ENCODE measurements at places on chromosomes 16 and 17. TPM values are rescaled to one million over a fixed set of nuclear protein-coding genes. Genes with fewer than 3 reads are reported as not detected.

The ST6GALNAC1 gene
- 3.2 TPM for total RNA-seq

- no peak for DNase-seq
- H3K4me1 ChIP-seq: no peaks in the 10 kb centered on the region
- no peak overlapping the region for H3K27ac ChIP-seq
- no peak overlapping the region for H3K4me3 ChIP-seq
- no peaks in the 10 kb centered on the region for H3K36me3 ChIP-seq
- H3K27me3 ChIP-seq: no peaks in the 10 kb centered on the region
Observed at GRCh38 chr16:81436386-81436785, 8.2 kb upstream of the CMIP start.

GRCh38 chr17:44105941-44106340, 17.5 kb downstream of the HDAC5 start:
- no peak for DNase-seq
- no peaks in the 10 kb centered on the region for H3K27me3 ChIP-seq
- no peak overlapping the region for H3K4me3 ChIP-seq
- H3K36me3 ChIP-seq: no peaks in the 10 kb centered on the region
- peak overlapping the region; percentile 61 for H3K27ac ChIP-seq

GRCh38 chr17:45345554-45346215, 28.9 kb upstream of the MAP3K14 start:
- H3K4me3 ChIP-seq: no peak overlapping the region
- no peak overlapping the region for H3K27ac ChIP-seq
- no peaks in the 10 kb centered on the region for H3K4me1 ChIP-seq

DNA sequence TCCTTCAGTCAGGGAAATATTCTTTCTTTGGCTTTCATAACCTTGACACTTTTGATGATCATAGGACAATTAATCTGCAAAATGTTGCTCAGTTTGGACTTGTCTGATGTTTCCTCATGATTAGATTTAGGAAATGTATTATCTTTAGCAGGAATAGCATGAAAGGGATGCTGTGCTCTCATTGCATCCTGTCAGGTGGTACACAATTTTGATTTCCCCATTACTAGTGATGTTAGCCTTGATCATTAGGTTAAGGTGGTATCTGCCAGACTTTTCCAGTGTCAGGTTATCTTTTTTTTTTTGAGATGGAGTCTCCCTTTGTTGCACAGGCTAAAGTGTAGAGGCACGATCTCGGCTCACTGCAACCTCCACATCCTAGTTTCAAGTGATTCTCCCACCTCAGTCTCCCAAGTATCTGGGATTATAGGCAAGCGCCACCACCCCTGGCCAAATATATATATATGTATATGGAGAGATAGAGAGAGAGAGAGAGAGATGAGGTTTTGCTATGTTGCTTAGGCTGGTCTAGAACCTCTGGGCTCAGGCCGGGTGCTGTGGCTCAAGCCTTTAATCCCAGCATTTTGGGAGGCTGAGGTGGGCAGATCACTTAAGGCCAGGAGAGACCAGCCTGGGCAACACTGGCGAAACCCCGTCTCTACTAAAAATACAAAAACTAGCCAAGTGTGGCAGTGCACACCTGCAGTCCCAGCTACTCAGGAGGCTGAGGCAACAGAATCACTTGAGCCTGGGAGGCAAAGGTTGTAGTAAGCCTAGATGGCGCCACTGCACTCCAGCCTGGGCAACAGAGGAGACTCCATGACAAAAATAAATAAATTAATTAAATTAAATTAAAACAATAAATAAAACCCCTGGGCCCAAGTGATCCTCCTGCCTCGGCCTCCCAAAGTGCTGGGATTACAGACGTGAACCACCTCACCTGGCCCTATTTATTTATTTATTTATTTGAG, 15.8 kb upstream of the CAVIN1 start:
- no peak overlapping the region for H3K4me3 ChIP-seq
- no peak for DNase-seq
- H3K36me3 ChIP-seq: no peaks in the 10 kb centered on the region
- H3K27me3 ChIP-seq: no peaks in the 10 kb centered on the region
- no peak overlapping the region for H3K27ac ChIP-seq
- H3K4me1 ChIP-seq: no peaks in the 10 kb centered on the region

- no peak overlapping the region for H3K4me3 ChIP-seq
- H3K36me3 ChIP-seq: no peaks in the 10 kb centered on the region
- no peak for DNase-seq
Observed at GRCh38 chr17:5508810-5509209, 22.4 kb downstream of the MIS12 start.

DNA sequence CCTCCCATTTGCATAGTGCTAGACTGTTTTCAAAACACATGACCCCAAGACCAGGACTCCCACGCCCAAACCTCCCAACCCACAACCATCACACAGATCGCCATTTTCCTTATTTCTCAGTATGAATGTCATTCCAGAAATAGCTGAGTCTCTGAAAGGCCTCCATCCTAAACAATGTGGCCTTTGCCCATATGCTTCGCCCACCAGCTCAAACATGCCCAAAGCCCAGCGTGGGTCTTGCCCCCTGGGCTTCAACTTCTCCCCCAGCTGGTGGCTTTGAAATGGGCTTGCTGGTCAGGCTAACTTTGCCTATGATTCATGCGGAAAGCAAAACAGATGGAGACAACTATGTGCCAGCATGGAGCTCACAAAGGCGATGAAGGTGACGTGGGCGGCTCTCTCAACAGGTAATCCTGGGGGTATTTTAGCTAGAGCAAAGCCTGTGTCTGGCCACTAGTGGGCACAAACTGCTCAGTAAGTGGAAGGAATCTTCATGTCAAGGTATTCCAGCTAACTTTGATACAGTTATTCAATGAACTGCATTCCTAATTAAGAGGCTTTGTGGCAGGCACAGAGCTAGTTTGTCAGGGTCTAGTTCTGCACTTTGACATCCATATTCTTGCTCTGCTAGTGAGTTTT, 17.1 kb downstream of the PMP22 start:
- peaks cover 7% of the 10 kb centered on the region for H3K36me3 ChIP-seq
- H3K4me3 ChIP-seq: no peak overlapping the region
- peak overlapping the region; percentile 52 for H3K27ac ChIP-seq
- peaks cover 20% of the 10 kb centered on the region for H3K4me1 ChIP-seq
- DNase-seq: no peak
- no peaks in the 10 kb centered on the region for H3K27me3 ChIP-seq

The FBXO39 gene
- total RNA-seq: not detected

GRCh38 chr17:42233994-42234393, 39.7 kb upstream of the GHDC start:
- H3K4me3 ChIP-seq: no peak overlapping the region
- no peaks in the 10 kb centered on the region for H3K36me3 ChIP-seq
- no peaks in the 10 kb centered on the region for H3K27me3 ChIP-seq
- H3K4me1 ChIP-seq: peaks cover 8% of the 10 kb centered on the region
- no peak for DNase-seq
- H3K27ac ChIP-seq: peak overlapping the region; percentile 25

GRCh38 chr17:38789185-38789584, 10.2 kb downstream of the PIP4K2B start:
- H3K4me3 ChIP-seq: no peak overlapping the region
- no peak for DNase-seq
- no peak overlapping the region for H3K27ac ChIP-seq
- peaks cover 47% of the 10 kb centered on the region for H3K36me3 ChIP-seq
- no peaks in the 10 kb centered on the region for H3K27me3 ChIP-seq
- H3K4me1 ChIP-seq: peaks cover 18% of the 10 kb centered on the region

DNA sequence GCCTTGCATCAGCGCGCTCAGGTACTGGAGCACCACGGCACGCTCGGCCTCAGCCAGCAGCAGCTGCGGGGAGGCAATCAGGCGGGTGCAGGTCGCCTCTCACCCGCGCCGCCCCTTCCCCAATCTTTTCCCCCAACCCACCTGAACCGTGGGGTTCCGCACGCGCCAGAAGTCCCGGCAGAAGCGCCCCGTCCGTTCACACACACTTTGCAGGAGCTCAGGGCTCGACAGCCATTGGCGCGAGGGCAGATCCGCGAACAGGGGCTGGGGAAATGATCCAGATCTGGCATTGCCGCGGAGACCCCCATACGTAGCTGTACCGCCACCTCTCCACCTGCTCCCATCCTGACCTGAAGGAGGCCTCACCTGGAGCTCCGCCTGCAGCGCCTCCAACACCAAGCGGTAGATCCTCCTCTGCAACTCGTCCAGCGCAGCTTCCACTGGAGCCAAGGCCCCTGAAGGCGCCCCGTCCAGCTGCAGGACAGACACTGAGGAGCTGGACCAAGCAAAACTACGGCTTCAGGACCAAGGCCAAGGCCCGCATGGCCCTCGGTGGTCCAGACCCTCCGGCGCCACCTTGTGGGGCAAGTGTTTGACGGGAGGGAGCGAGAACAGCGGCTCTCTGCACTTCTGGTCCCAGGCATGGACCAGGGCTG, 1.4 kb upstream of the MATCAP1 start:
- no peak overlapping the region for H3K27ac ChIP-seq
- no peaks in the 10 kb centered on the region for H3K27me3 ChIP-seq
- H3K36me3 ChIP-seq: no peaks in the 10 kb centered on the region

- H3K27ac ChIP-seq: no peak overlapping the region
- no peak for DNase-seq
- no peaks in the 10 kb centered on the region for H3K27me3 ChIP-seq
- peaks cover 6% of the 10 kb centered on the region for H3K4me1 ChIP-seq
- no peak overlapping the region for H3K4me3 ChIP-seq
- H3K36me3 ChIP-seq: no peaks in the 10 kb centered on the region
Observed at GRCh38 chr17:47990962-47991731, 20.2 kb downstream of the CDK5RAP3 start.

Data from heart left ventricle (tissue), 16 donors.